ENCODE measurements at places on chromosomes 7 and 10.

DNA sequence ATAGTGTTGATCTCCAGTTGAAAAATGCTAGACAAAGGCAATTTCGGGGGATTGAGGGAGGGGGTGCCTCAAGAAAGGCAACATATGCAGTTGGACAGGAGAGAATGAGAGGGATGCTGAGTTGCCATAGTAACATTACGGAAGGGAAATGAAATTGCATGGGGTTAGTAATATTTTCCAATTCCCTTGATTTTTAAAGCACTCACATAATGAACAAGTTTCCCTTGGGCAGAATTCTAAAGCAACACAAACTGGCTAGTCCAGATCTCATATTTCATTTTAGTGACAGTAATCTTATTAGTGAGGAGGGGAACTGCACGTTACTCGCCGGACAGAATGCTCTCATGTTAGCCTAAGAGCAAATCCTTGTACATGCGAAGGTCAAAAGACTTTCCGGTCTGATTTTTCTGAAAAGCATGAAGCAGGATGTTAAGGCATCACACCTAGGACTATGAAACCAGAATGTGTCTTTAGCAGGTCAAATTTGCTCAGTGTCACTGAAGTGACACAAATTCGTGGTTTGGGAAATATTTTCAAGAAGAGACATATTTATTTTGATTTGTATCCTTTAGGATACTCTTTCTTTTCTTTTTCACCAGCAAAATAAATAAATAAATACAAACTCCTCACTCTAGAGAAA lies 165.5 kb downstream of the ANK3 start:
- no peak for DNase-seq

GRCh38 chr7:150631866-150632864 lies at the start of gene GIMAP6:
GIMAP6 (minus strand) TSS chr7:150632385; CDS start chr7:150630142, 2,243 bp downstream.
- no peak for DNase-seq

- DNase-seq: no peak
Measured at GRCh38 chr7:5445981-5446594, 22.5 kb upstream of the TNRC18 start.

GRCh38 chr7:124009321-124009720 lies 23.5 kb downstream of the TMEM229A start:
- DNase-seq: no peak

GRCh38 chr10:83680470-83680891 lies 458.8 kb upstream of the GHITM start:
- no peak for DNase-seq

GRCh38 chr7:141729020-141729419 lies 9.1 kb upstream of the SSBP1 start:
- DNase-seq: no peak

DNA sequence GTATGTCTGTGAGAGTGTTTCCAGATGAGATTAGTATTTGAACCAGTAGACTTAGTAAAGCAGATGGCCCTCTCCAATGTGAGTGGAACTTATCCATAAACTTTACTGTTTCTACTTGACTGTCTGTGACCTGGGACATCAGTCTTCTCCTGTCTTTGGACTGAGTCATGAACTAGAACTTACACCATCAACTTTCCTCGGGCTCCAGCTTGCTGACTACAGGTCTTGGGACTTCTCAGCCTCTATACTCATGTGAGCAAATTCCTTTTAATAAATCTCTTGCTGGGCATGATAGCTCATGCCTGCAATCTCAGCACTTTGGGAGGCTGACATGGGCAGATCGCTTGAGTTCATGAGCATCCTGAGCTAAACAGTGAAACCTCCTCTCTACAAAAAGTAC lies 25.7 kb upstream of the WAPL start:
- no peak for DNase-seq
